AG10803 (cell line): ENCODE measurements at places on chromosomes 5 and 9.

- peak; percentile 79 for DNase-seq
These were observed 37.6 kb downstream of the C9orf57 start for GRCh38 chr9:72022841-72023240.

DNA sequence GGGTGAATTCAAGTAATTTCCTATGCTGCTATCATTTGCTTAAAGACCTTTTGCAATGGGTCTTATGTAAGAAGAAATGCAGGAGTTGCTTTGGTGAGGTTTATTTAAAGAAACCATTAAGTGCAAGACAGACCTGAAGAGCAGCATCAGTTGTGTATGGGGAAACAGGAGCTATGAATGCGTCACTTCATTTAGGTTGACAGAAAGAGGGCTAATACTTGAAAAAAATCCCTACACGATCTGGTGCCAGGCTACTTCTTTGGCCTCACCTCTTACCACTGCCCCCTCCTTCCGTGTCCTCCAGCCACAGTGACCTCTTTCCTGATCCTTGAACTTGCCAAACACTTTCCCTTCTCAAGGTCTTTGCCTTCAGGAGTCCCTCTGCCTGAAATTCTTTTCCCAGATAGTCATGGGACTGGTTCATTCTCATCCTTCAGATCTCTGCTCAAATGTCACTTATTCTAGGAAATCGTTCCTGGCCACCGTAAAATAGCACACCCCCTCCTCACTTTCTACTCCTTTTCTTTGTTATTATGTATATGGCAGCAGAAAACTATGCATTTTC lies 1.4 kb upstream of the JAK2 start:
- no peak for DNase-seq

DNA sequence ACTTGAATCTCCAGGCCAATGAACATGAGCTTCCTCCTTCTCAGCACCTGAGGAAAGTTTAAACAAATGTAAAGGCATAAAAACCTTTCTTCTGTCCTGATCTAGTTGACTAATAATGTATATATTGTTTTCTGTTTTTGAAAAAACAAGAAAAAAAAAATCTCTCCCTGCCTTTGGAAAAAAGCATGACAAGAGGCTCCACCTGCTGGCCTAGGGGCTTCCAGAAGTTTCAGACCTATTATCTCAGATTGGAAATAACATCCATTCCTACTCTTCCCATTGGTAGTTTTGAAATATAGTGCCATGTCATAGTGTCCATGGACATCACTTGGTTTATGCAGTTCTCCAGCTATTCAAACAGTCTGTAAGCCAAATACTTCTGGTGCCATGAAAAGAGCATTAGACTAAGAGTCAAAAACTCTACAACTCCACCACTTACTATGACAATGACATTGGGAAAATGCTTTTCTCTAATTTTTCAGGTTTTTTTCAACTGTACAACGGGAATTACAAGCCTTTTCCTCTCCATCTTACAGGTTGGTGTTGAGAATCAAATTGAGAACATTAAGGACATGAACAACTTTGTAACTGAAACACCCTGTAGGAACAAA lies 409.6 kb upstream of the MPDZ start:
- peak; percentile 18 for DNase-seq

DNA sequence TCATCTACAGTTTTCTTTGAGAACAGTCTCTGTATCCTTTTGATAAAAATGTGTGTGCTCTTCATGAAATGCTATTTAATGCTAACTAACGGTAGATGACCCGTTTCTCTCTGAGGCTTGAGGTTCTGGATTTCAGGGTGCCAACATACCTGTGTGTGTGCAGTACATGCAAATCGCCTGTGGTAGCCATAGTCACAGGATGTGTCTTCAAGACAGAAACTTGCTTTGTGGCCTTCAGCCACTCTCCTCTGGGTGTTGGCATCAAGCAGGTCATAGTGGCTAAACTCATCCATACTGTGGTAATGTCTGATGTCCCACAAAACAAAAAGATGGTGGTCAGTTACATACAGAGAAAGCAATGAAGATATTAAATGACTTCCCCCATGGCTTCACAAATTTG lies 4.2 kb downstream of the LOX start:
- no peak for DNase-seq

DNA sequence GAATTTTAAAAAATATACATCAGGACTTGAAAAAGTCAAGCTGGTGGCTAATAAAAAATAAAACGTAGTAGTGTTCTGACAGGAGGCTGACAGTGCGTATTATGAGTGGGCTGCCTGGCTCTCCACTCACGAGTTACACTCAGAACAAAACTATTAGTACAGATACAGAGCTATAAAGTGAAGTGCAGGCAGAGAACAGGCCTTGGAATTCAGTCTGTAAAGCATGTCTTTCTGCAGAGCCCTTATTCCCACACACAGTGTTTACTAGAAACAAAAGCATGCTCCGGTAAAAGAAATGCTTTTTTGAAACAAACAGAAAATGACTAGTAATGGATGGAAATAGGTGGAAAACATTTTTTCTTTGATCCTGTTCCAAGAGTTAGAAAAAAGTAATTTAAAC lies 334.7 kb downstream of the DIRAS2 start:
- no peak for DNase-seq

DNA sequence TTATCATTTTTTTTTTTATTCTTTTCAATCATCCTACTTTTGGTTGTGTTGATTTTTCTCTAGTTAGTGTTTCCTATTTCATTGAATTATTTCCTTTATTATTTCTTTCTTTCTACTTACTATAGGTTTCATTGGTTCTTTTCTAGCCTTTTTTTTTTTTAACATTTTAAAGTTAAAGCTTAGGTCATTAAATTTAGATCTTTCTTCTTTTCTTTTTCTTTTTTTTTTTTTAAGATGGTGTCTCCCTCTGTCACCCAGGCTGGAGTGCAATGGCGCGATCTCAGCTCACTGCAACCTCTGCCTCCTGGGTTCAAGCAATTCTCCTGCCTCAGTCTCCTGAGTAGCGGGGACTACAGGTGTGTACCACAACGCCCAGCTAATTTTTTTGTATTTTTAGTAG lies 43.0 kb upstream of the PPP2CA start:
- no peak for DNase-seq

GRCh38 chr5:67350618-67351201 lies 154.1 kb upstream of the CD180 start:
- peak; percentile 50 for DNase-seq

- no peak for DNase-seq
These were observed 44.4 kb downstream of the SLC12A7 start for GRCh38 chr5:1067141-1068121.

- DNase-seq = peak; percentile 60
These were observed 186.3 kb downstream of the NR3C1 start for GRCh38 chr5:143217065-143217803.

- peak; percentile 58 for DNase-seq
These were observed 607 bp downstream of the FAXDC2 start for GRCh38 chr5:154849791-154850201.
